K562 (cell line): ENCODE measurements at places on chromosomes 2 and 18. TPM values are rescaled to one million over a fixed set of nuclear protein-coding genes. Genes with fewer than 3 reads are reported as not detected.

The ASTL gene
- total RNA-seq, result not detected in 2 replicates

The NRP2 gene
- 0.13 and 0.31 TPM in 2 replicates for total RNA-seq

The INPP5D gene
- 4.3 and 5.6 TPM in 2 replicates for total RNA-seq

The ANKRD30BL gene
- not detected in 2 replicates for total RNA-seq

The MAP3K2 gene
- 14.2 and 15.5 TPM in 2 replicates for total RNA-seq

The FAM110C gene
- 0.04 TPM in 1 of 2 replicates, not detected in the other for total RNA-seq

The TUBB8B gene
- not detected in 2 replicates for total RNA-seq

The NEUROD1 gene
- total RNA-seq, result not detected in 2 replicates

The EVX2 gene
- total RNA-seq, result not detected in 2 replicates

The ASB18 gene
- total RNA-seq, result not detected in 2 replicates

The TBR1 gene
- total RNA-seq, result not detected in 2 replicates

The RAB3GAP1 gene
- total RNA-seq, result 33.0 and 35.0 TPM in 2 replicates

The ADD2 gene
- total RNA-seq, result 59.6 and 63.0 TPM in 2 replicates

The POTEC gene
- total RNA-seq, result not detected in 2 replicates

The HOXD4 gene
- total RNA-seq, result not detected in 2 replicates

The CHN1 gene
- total RNA-seq, result 0.94 and 1.4 TPM in 2 replicates

The CRYBA2 gene
- total RNA-seq, result 0.51 and 0.81 TPM in 2 replicates

The SCLY gene
- 32.2 and 38.2 TPM in 2 replicates for total RNA-seq

The TCF23 gene
- not detected in 2 replicates for total RNA-seq

The TM4SF20 gene
- not detected in 2 replicates for total RNA-seq

The BOK gene
- 2.6 and 3.3 TPM in 2 replicates for total RNA-seq

The SULT1C2 gene
- total RNA-seq, result not detected in 2 replicates

The STPG4 gene
- not detected in 2 replicates for total RNA-seq

The SGPP2 gene
- 0.04 TPM in 2 replicates for total RNA-seq

The AFF3 gene
- total RNA-seq, result 0.02 and 0.11 TPM in 2 replicates

The IGFBP5 gene
- 1.9 and 2.5 TPM in 2 replicates for total RNA-seq

The RNF125 gene
- 0.09 and 0.13 TPM in 2 replicates for total RNA-seq

The MRO gene
- not detected in 2 replicates for total RNA-seq

The RIOK3 gene
- 61.2 and 62.9 TPM in 2 replicates for total RNA-seq

The SOX11 gene
- total RNA-seq, result 0.02 TPM in 1 of 2 replicates, not detected in the other

The SERPINB3 gene
- total RNA-seq, result not detected in 2 replicates

The TUBA3E gene
- total RNA-seq, result not detected in 2 replicates

The VAPA gene
- 504 and 509 TPM in 2 replicates for total RNA-seq

The SOCS6 gene
- 5.8 and 6.6 TPM in 2 replicates for total RNA-seq

The PKDCC gene
- total RNA-seq, result 1.3 and 1.5 TPM in 2 replicates

The RAX gene
- not detected in 2 replicates for total RNA-seq

The ANXA4 gene
- 11.8 and 12.7 TPM in 2 replicates for total RNA-seq

The IL36RN gene
- total RNA-seq, result not detected in 2 replicates
